ENCODE measurements at places on chromosomes 6 and 20. TPM values are rescaled to one million over a fixed set of nuclear protein-coding genes. Genes with fewer than 3 reads are reported as not detected.

Gene TAP1
- polyA plus RNA-seq, result 17.8 TPM

Gene PRSS35
- 0.71 TPM for polyA plus RNA-seq

Gene BPIFA1
- not detected for polyA plus RNA-seq

- DNase-seq, result no peak
Observed at GRCh38 chr6:169391473-169392071, 137.9 kb upstream of the THBS2 start.

DNA sequence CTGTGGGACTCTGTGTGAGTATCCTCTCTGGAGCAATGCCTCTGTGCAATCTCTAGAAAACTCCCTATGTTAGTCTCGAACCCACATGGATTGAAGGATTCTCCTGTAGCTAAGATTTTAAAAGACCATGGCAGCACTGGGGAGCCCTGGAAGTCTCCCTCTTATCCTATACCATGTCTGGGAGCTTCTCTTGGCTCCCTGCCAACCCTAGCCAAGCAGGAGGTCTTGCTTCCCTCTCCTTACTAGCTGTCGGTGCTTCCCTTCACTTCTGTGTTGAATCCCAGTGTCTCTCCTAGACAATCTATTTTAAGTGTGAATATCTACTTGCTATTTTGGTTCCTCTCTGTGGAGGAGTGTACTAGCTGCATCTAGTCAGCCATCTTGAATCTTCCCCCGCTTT, 118.8 kb upstream of the NRN1 start:
- DNase-seq, result no peak

GRCh38 chr6:17431581-17431980, 38.2 kb downstream of the CAP2 start:
- no peak for DNase-seq

- DNase-seq, result no peak
Observed at GRCh38 chr6:34247481-34248197, 1.2 kb downstream of the SMIM29 start.

GRCh38 chr6:144497650-144498049, 212.5 kb downstream of the UTRN start:
- no peak for DNase-seq

Data from brain (organoid and tissue), 16 donors.